ENCODE measurements at places on chromosomes 3 and 15.

- DNase-seq: no peak
Observed at GRCh38 chr3:77254967-77255831, 215.3 kb downstream of the ROBO2 start.

DNA sequence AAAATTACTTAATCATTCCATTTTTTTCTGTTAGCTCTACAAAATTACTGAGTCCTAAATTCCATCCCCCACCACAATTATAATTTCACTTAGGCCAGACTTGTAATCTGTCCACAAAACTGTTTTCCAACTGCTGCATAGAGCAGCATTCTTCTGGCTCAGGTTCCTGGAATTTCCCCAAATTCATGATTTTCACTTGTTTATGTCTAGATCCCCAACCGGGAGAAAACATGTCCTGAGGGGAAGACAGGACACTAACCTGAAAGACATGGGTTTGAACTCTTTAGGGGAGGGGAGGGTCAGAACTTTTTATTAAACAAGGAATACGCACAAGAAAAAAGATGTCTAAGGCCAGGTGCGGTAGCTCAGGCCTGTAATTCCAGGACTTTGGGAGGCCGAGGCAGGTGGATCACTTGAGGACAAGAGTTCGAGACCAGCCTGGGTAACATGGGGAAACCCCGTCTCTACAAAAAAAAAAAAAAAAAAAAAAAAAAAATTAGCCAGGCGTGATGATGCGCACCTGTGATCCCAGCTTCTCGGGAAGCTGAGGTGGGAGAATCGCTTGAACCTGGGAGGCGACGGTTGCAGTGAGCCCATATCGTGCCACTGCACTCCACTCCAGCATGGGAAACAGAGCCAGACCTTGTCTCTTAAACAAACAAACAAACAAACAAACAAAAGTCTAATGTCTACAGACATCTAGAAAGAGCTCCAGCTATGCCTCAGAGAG, 1.5 kb downstream of the ETFA start:
- DNase-seq: no peak

DNA sequence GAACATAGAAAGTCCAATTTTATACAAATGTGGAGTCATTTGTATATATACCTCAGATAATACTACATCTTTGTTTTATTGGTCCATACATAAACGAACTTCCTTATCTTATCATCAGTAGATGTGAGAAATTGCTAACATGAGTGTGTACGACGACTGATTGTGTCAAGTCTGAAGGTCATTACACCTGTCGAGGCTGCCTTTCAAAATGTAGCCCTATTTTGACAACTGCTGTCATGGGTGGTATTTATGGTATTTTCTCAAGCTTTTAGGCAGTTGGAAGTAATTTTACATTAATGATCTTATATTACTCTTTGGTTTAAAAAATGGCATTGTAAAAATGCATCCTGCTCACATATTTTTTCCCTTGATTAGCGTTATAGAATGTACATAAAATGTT, 183.7 kb upstream of the DNAJC19 start:
- DNase-seq: no peak

- no peak for DNase-seq
Observed at GRCh38 chr3:128813097-128813496, 66.3 kb upstream of the ACAD9 start.

GRCh38 chr3:150314248-150315004, 93.7 kb upstream of the TSC22D2 start:
- no peak for DNase-seq

DNA sequence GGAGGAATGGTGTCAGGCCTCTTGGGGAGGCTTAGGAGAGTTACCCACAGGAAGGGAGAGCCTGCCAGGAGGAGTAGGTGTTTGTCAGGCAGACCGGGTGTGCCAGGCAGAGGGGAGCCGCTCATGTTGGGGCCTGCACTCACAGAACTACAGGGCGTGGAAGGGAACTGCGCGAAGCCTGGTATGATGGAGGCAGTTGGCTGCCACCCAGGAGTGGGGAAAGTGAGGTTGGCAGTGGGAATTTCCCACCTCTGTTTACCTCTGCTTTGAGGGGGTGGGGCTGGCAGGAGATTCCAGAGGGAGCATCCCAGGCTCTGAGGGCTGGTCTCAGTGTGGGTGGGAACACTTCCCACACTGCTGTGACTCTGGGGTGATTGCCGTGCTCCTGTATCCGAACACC, 99.9 kb downstream of the SLCO3A1 start:
- DNase-seq: no peak

GRCh38 chr3:72414481-72415016, 433.7 kb downstream of the SHQ1 start:
- no peak for DNase-seq

- no peak for DNase-seq
Observed at GRCh38 chr3:14131134-14131533, 6.3 kb downstream of the TMEM43 start.

GRCh38 chr15:72197460-72198355, at the start of gene GRAMD2A:
Gene GRAMD2A (minus strand): TSS chr15:72197787.
- no peak for DNase-seq

- DNase-seq: no peak
Observed at GRCh38 chr3:125125821-125126245, 70.0 kb upstream of the HEG1 start.

DNA sequence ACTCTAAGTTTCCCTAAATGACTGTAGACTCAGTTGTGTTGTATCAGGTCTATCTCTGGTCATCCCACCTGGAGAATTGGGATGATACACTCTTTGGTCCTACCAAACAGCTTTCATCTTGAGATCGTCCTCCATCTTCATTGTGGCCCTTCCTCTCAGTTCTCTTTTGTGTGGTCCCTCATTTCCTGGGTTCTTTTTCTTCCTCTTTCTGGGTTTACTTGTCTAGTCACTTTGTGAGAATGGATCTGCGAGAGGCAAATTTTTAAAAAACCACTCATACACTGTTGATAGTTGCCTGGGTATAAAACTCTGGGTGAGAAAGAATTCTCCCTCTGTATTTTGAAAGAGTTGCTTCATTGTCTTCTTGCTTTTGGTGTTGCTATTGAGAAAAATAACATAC, 6.0 kb upstream of the AMOTL2 start:
- DNase-seq: no peak

- no peak for DNase-seq
Observed at GRCh38 chr15:72034351-72034750, 83.6 kb downstream of the MYO9A start.

DNA sequence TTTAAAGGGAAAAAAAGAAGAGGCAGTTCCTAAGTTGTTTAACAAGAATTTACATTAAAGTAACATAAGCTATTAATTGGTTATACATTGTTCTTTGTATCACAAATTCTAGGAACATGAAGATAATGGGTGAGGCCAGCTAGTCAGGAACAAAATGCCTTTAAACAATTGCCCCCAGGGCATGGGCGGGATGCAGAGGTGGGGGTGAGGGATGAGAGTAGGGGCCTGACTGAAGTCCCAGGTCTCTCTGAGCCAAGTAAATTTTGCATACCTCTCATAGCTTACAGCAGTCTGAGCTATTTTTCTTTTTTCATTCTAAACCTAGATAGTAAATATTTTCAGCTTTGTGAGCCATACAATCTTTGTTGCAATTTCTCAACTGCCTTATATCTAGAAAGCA, 77.8 kb upstream of the RNU6-1 start:
- no peak for DNase-seq

DNA sequence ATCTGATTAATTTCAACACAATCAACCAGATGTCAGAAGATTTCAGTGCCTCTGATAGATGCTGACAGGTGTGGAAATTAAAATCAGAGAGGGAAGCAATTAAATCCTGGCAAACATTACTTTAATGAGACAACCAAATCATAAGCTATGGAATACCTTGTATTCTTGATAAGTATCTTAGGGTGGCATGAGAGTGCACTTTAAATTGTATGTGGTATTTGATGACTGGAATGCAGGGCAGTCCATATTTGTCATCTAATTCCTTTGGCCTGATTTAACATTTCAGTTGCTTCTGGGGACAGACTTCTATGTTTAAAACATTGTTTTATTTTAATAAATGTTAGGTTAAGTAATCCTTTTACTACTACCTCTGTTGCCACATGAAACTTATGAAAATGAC, 184.1 kb downstream of the LPP start:
- no peak for DNase-seq

GRCh38 chr15:99721104-99721778, 12.0 kb downstream of the LYSMD4 start:
- DNase-seq: no peak

DNA sequence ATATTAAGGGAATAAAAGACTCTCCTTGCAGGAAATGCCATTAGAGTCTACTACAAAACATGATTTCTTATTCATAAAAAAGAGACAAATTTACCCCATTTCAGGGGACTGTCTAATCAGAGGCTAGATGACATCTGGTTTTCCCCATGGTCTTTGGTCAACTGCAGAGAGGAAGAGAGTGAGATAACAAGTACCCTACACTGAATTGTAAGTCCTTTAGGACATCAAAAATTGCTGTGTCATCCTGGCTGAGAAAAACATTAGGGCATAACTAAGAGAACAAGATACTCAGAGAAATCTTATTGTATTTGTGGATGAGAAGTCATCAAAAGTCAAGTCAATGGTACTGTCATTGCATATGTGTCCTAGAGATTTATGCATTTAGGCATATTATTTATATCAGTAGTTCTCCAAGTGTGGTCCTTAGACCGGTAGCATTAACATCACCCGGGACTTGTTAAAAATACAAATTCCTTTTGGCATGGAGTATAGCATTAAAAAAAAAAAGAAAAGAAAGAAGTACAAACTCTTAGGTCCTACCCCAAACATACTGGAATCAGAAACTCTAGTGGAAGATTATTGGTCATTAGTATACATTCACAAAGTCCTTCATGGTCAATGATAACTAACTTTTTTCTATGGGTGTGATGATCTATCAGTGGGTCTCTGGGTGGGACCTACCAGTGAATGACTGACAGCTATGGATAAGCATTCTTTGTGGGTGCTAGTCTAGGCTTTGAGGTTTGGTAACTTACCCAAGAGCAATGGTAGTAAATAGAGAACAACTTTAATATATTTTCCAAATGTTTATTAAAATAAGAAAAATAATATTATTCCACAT, 29.0 kb upstream of the TBC1D5 start:
- no peak for DNase-seq

DNA sequence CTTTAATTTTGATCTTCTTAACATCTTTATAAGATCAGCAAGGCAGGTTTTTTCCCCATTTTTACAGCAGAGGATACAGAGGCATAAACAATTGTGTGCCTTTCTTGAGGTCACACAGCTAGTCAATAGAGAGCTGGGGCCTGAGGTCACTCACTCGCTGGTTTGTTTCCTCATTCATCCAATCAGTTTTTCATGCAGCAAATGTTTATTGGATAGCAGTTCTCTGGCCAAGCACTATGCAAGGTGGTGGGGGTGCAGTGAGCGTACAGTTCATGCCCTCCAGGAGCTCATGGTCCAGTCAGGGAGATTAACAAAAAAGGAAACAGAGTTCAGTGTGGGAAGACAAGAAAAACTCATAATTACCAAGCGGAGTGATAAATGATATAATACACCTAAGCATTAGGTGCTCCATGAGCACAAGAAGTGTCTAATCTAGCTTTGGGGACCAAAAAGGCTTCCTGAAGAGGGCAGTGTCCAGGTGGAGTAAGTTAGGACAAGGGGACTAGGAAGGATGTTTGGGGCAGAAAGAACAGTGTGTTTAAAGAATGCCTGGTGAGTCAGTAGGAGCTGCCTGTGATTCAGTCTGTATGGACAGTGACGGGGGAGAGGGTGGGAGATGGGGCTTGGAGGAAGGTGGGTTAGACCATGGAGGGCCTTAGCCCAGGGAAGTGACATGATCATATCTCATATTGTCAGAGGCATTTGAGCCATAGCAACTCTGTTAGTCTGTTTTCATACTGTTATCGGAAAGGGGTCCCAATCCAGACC, 29.3 kb downstream of the MAP2K5 start:
- DNase-seq: no peak

GRCh38 chr3:125136515-125136914, 76.0 kb downstream of the SLC12A8 start:
- DNase-seq: no peak

DNA sequence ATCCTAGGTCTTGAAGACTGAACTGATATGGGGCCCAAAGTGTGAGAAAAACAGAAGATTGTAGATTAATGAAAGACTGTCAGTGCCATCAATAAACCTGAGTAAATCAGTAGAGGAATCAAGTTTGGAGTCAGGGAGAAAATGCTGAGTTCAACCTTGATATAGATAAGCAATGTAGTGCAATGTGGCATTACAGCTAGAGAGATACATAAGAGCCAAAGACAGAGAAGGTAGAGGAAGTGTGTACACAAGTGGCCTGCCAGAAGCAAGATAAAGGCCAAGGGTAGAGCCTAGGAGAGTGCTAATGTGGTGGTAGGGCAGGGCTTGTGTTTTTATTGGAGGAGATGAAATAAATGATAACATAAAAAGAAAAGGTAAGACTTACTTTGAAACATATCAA, 26.0 kb upstream of the EID1 start:
- no peak for DNase-seq
